SK-N-SH treated with all-trans-retinoic acid at 6 μM for 48 hours (cell line): ENCODE measurements at places on chromosomes 5 and 9.

DNA sequence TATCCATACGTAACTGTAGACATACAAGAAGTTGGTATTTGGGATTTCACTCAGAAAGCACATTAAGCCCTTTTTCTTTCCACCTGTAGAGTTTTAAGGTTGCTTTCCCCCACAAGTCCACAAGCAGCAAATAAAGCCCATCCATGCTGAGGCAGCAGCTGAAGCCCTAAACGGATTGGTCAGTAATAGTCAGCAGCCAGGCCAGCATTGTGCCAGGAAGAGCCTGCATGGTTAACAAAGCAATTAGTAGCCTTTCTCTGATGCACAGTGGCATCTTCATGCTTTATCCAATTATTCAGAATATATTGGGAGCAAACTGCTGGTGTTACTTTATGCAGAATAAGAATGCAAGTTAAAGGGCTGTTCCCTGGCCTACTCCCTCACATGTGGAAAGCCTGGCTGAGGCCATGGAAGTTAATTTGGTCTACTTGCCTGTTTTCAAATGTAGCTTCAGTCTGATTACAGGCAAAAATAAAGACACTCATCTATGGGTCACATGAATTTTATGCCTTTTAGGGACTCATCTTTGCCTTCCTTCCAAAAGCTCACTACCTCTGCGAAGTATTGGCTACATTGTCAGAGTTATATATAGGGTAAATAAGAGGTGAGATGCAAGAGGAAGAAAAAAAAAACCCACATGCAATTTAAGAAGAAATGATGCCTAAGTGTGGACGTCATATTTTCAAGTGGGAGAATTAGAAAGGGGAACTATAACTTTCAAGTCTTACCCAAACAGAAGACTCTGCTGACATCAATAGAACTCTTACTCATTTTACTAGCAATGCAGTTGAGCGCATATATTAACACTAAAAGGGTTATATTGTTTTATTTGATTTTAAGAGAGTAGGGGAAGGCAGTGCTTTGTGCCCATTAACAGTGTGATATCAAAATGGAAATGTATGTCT lies 15.9 kb downstream of the EBF1 start:
- no peak for ATAC-seq

- no peak for ATAC-seq
Measured at GRCh38 chr5:169828385-169828784, 151.9 kb downstream of the INSYN2B start.

DNA sequence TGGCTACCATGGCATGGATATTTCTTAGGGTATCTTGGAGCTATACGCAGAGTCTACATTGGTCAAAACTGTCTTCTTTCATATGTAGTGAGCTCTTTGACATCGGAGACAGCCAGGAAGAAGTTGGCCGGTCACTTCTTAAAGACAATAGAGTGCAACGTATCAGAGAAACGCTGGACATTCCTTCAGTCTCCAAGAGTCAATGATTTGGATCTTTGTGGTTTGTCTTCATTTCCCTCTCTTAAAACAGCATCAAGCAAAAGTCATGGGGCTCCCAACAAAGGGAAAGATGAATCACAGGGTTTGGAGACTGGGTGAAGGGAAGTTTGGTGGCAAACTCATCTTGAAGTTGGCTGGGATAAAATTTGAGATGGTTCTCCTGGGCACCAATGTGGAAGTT lies 320.1 kb downstream of the AGTPBP1 start:
- ATAC-seq, result no peak

GRCh38 chr5:150163547-150164059 lies 3.0 kb upstream of the CDX1 start:
- no peak for ATAC-seq

- no peak for ATAC-seq
Measured at GRCh38 chr5:173706700-173707099, 90.2 kb upstream of the BOD1 start.

- no peak for ATAC-seq
Measured at GRCh38 chr5:17269201-17269600, 51.8 kb downstream of the BASP1 start.

- ATAC-seq, result no peak
Measured at GRCh38 chr9:86573886-86574285, 219.7 kb upstream of the TUT7 start.

DNA sequence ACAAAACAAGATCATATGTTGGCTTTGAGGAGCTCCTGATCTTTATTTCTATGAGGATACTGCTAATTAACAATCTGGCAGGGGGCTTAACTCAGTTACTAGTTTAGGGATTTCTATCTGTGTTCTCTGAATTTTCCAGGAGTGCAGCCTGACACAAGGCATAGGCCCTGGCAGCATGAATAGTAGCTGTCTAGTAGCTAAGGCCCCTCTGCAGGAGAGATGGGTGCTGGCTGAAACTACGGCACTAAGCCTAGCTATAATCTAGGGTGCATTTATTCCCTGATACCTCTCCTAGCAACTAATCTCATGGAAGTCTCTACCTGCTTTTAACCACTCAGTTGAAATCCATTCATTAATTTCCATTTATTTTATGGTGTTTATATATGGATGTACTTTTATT lies 268.2 kb downstream of the TMEM232 start:
- no peak for ATAC-seq

DNA sequence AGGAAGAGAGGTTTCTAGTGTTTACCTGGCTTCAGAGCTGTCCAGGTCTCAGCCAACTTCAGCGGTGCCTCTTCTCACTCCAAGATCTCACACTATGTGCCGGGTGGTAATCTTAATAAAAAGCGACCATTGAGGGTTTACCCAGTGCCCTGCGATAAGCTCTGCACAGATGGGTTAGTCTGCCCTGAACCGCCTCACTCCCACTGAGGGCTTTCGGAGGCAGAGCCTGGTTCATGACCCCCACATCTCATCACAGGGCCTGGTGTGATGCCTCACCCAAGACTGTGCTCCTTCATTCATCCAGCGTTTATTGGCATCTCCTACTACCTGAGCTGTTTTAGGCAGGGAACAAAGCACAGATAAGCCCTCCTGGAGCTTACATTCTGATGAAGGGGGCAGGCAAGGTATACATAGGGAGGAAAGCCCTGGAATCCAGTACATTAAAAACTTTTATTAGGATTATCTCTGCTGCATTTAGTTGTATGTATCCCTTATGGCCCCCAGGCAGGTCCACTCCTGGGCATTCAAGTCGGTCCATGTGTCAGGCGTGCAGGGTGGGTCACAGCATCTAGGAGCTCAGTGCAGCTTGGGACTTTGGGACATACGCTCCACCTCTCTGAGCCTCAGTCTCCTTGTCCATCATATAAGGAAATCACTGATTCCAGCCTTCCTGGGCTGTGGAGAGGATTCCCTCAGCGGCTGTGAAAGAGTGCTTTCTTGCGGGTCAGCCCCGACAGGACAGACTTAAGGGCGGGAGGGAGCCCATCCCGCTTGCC lies 613 bp upstream of the COL15A1 start:
- ATAC-seq, result no peak

- ATAC-seq, result no peak
Measured at GRCh38 chr5:117999939-118000549, 988.3 kb downstream of the DTWD2 start.

GRCh38 chr5:101543780-101544179 lies 640.7 kb upstream of the ST8SIA4 start:
- no peak for ATAC-seq

DNA sequence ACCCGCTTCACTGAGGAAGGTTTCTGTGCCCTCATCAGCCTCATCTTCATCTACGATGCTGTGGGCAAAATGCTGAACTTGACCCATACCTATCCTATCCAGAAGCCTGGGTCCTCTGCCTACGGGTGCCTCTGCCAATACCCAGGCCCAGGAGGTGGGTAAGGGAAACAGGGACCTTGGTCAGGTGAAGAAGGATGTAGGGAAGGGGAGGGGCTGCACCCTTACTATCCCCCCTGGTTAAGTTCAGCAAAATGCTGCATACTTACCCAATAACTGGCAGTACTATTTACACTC lies 4.4 kb downstream of the SLC4A9 start:
- no peak for ATAC-seq

- ATAC-seq, result no peak
Measured at GRCh38 chr5:102986074-102986473, 133.9 kb downstream of the GIN1 start.

DNA sequence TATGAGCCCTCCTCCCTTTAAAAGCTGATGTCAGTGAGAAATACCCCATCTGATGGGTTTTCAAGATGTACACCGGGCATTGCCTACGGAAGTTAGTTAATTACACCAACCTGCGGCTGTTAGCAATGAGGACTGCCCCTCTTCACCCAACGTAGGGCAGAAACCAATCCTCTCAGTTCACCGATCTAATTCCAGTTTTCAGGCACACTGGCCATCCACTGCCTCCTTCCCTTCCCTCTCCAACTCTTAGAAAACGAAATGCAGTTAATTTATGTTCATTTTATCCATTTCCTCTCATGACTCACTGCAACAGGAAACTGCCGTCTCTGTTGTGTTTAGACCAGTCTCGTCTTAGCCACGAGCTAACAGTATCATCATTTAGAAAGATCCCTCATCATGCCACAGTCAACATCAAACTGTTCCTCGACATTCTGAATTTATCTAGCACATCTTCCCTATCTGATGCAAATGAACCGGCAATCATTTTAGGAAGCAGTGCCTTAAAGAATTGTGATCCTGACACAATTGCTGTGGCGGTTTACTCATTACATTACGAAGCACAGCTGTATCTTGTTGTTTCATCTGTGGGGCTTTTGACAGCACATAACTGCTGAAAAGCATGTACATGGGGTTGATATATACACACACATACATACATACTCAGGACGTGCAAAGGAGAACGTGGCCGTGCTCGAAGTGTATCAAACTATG lies 168.6 kb downstream of the EFNA5 start:
- ATAC-seq, result peak; percentile 81

GRCh38 chr9:125141251-125141650 lies 2.1 kb downstream of the SCAI start:
- ATAC-seq, result no peak

- ATAC-seq, result peak; percentile 58; the same call in 2 of the 3 replicates
Measured at GRCh38 chr5:124030043-124030491, 518.1 kb downstream of the CSNK1G3 start.

- ATAC-seq, result no peak
Measured at GRCh38 chr5:169753795-169754194, 116.7 kb downstream of the DOCK2 start.

DNA sequence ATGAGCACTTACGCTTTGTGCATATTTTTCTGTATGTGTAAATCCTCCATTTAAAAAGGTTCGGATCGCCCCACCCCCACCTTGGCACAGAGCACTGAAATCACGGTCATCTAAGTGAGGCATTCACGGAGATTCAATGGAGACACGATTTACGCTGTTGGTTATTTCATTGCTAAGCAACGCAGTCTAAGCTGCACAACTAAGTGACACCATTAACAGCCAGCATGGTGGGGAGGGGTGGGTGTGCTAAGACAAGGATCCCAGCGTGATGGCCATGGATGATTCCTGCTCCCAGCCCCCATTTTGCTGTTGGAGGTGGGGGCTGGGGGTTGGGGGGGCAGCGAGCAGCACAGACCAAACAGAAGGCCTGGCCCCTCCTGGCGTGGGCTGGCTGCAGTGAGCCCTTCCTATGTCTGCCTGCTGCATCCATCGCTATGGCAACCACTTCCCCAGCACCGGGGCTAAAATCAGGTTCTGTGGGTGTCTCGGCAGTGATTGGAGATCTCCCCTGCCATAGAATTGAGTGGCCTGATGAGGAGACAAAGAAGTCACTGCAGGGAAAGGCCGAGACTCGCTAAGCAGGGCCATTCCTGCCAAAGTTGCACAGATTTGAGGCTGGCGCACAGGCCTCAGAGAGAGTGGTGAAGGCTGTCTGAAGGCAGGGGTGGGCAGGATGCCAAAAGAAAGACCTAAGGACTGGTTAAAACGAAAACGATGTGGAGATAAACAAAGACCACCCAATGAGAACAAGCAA lies 14.3 kb upstream of the MARCHF6 start:
- peak; percentile 51; the same call in 2 of the 3 replicates for ATAC-seq

DNA sequence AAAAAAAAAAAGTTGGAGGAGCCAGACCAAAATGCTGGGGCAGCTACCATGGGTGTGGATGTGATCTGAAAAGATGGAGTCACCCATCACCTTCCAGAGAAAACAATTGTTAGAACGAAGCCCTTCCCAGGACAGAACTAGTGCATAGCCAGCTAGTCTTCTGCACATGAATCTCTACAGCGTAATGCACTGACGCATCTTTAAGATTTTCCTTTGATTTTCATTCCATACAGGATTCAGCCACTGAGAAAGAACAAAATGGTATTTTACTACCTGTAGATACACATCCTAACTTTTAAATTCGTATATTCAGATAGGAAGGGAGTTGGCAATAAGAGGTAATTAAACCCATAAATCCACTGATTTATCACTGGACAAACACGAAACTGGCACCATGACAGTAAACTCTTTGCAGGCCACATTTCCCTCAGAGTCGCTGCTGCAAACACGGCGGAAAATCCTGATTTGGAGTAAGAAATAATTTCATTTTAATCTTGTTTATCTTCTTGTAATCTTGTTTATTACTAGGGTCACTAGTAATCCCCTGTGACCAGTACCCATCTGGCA lies 206.6 kb downstream of the SPOCK1 start:
- no peak for ATAC-seq

DNA sequence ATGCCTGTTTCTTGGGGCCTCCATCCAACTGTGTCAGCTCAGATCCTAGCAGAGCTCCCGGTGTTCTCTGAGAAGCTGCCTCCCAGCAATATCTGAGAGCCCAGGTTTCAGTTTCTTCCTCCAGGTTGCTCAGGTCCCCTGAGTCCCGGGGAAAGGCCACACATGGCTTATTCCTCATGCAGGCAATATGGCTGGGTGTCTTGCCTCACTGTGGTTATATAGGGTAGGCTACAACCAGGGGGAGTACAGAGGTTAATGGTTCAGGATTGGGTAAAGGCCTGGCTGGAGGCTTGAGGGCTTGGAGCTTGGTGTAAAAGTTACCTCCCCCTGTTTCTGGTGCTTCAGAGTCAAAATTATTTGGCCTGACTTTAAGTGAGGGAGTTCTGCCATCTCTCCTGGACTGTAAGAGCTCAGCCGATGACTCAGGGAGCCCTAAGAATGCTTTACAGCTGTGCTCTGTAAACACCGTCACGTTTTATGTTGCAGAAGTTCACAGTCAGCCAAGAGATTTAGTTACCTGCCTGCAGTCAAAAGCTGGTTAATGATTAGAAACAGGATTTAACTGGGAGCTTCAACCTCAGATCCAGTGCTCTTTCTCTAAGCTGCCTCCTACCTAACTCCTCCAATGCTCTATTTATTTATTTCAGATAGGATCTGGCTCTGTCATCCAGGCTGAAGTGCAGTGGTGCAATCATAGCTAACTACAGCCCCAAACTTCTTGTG lies 24.3 kb upstream of the UBAP2 start:
- ATAC-seq, result peak; percentile 84

DNA sequence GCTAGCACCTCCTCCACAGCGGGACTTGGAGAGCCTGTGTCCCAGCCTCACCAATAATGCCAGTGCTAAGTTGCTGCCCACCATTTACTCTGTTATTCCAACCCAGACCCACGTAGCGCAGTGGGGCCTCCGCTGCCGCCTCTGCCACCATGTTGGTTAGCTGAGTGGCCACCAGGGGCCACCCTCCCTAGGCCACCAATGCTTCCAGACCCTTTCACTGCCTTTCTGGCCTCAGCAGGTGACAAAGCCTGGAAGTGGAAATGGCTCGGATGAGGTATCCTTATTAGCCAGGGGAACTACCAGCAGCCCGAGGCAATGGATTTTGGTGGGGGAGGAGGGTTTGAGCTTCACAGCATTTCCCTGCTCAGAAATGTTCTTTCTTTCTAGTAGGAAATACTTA lies 110.1 kb downstream of the OSTF1 start:
- ATAC-seq, result peak; percentile 35; the same call in 2 of the 3 replicates
